GM13976 (cell line): ENCODE measurements at places on chromosomes 7 and 10.

DNA sequence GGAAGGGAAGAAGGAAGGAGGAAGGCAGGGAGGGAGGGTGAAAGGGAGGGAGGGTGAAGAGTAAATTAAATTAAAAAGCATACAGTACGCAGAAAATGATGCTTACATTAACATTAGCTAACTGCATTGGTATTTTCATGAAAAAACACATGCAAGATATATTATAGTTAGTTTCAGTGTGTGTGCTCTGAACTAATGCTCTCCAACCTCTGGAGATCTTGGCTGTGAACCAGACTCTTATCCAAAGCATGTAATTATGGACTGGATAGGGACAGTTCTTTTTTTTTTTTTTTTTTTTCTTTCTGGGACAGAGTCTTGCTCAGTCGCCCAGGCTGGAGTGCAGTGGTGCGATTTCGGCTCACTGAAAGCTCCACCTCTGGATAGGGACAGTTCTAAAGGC lies 357.0 kb downstream of the FRMD4A start:
- DNase-seq = no peak

- no peak for DNase-seq
Measured at GRCh38 chr10:131088619-131089018, 222.9 kb downstream of the TCERG1L start.

DNA sequence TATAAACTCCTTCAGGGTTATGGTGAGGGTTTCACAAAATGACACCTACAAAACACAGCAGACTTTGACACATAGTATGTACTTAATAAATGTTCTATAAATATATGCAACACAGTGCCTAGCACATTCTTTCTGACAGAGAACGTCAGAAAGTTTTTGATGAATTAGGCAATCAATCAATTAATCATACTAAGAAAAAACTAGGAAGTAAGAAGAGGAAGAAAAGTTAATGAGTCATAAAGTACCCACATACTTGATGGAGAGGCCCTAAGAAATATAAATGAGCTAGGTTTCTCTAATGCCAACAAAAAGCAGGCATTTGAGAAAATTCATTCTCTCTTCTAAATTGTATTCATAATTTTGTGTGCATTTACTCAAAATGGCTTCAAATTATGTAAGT lies 192.7 kb upstream of the VWC2 start:
- DNase-seq = no peak

GRCh38 chr7:155329225-155329624 lies 31.5 kb downstream of the INSIG1 start:
- no peak for DNase-seq

- DNase-seq = no peak
Measured at GRCh38 chr10:59366290-59366689, 3.9 kb upstream of the FAM13C start.

DNA sequence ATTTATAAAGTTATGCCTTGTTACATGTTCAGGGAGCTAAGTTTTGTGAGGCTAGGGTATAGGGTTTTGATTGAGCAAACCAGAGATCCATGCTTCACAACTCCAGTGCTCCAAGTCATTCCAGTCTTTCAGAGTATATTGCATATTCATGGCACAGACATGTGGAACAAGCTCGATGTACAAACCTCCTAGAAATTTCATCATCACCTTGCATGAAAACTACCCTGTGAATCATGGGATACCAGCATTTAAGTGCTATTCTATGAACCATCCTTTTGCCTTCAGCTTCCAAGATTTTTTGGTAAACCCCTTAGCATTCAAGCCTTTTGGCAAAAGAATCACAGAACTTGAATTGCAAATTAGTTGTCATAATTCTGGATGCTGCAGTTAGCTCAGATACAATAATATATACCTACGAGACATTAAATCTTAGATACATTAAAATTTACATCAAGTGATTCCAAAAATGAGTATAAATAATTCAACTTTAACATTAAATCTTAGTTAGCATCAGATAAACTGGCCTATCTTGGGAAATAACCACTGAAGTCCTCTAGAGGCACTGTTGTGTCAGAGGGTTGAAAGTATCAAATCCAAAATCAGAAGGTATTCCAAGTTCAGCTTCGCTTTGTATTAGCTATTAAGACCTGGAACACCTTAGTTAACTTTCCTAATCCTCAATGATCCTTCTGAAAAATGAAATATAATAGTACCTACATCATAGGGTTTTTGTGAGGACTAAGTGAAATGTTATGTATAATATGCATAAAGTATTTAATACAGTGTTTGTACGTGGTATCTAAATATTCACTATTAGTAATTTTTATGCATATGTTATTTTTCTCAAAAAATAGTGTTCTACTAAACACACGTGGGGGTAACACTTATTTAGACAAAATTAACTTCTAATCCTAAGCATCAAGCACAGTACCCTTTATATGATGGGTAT lies 55.5 kb upstream of the CABCOCO1 start:
- DNase-seq = no peak

- DNase-seq = no peak
Measured at GRCh38 chr7:49638166-49638565, 135.3 kb upstream of the VWC2 start.

- DNase-seq = no peak
Measured at GRCh38 chr7:156156734-156157408, 344.6 kb upstream of the SHH start.

DNA sequence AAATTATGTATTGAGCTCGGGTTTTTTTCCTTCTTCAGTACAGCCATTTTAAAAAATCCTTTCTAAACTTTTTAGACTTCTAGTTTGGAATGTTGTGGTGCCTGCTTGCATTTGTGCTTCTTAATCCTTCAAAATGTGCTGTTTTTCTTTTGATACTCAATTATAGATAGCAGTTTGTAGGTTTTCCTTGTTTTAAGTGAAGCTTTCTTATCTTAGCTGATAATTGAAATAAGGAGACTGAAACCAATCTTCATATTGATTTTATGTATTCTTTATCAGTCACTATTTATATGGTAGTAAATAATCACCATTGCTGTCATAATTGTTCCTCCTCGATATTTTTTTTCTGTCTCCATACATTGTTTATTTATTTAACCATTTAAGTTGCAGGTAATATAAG lies 56.6 kb downstream of the TAF3 start:
- no peak for DNase-seq

- DNase-seq = no peak
Measured at GRCh38 chr10:110772454-110773025, 99.2 kb upstream of the PDCD4 start.

DNA sequence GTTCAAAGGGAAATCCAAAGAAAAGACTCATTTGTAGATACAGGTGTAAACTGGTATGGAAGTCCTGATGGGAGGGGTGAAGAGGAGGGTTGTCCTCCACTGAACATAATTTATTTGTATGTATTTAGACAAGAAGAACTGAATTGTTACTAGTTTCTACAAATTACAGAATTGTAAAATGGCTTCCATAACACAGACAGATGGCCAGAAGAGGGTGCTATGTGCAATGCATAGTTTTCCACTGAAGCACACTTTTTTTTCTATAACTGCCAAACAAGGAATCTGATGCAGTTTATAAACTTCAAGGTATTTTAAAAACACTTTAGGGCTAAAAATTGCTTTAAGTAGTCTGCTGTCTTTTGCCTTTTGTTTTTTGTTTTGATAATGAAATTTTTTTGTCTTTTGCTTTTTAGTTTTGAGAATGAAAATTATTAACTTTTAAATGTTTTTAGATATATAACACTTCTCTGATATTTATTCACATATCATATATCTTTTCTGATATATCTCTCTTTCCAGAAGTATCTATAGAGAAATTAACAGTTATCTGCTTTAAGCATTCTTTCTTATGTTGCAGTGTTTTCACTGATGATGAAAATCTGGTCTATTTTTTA lies 58.5 kb downstream of the PHYHIPL start:
- DNase-seq = no peak

- no peak for DNase-seq
Measured at GRCh38 chr10:111348076-111348475, 271.2 kb downstream of the ADRA2A start.

DNA sequence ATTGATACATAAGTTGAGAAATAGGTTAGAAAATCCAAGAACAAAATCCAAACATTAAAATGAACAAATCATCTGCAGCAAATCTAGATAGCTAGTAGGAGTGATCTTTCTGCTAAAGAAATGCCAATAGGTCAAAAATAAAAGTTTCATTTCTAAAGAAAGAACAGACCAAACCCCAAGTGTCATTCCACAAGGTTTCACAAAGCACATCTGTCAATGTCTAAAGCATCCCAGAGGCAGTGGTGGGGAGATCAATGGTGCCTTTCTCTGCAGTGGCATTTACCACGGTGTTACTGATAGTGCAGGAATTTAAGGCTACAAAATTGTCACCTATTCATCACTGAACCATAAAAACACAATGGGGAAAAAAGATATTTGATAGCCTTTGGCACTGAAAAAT lies 147.9 kb downstream of the PARD3 start:
- no peak for DNase-seq

DNA sequence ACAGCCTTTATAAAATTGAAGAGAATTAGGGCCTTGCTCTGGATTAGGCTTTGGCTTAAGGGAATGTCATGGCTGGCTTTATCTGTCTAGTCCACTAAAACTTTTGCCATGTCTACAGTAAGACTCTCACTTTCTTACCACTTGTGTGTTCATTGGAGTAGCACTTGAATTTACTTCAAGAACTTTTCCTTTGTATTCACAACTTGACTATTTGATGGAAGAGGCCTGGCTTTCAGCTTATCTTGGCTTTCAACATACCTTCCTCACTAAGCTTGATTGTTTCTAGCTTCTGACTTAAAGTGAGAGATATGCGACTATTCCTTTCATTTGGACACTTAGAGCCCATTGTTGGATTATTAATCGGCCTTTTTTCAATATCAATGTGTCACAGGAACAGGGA lies 96.1 kb downstream of the TPST1 start:
- DNase-seq = no peak

DNA sequence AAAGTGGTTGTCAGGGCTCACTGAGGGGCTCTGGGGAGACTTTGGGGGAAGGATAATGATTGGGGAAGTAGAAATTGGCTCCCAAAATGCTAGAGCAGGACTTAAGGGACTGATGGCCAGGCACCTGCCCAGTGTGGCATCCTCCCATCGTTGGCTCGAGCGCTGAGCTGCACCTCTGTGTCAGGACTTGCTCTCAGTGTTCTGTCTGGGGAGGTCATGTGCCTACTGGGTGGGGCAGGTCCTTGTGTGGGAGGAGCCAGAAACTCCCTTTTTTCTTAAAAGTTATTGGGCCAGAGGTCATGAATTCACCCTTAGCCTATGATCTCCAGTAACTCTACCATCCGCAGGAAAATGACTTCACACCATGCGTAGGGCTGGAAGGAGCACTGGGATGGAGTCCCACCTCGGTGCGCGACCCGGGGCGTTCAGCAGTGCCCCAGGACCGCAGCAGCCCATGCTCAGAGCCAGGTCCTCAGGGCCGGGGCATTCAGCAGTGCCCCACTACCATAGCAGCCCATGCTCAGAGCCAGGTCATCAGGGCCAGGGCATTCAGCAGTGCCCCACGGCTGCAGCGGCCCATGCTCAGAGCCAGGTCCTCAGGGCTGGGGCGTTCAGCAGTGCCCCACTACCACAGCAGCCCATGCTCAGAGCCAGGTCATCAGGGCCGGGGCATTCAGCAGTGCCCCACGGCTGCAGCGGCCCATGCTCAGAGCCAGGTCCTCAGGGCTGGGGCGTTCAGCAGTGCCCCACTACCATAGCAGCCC lies 221.9 kb downstream of the EBF3 start:
- DNase-seq = no peak

DNA sequence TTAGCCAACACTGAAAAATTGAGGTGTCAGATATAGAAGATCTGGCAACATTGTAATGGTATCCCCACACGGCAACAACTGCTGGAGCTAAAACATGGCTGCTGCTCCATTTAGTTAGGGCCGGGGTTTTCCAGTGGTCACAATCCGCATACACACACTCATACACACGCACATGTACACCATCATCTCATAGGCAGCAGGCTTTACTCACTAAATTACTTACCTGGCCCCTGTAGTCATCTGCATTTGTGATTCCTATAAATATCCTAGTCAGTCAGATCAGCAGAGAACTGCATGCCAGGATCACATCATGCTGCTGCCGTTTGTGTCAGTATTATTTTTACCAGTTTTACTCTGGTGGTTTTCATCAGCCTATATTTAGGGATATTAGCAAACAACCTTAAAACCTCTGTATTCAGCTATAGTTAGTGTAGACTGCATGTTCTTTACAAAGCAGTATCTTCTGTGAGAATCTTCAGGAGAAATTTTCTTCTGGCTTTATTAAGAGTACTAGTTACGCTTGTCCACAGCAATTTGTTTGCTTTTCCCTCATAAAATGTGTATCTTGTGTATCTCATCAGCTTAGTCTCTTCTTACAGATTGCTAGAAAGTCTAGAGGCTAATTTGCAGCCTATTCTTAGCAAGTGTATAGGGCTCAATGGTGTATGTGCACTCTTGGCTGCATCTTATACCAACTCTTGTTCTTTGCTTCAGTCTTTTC lies 38.3 kb upstream of the PTPN12 start:
- no peak for DNase-seq

- no peak for DNase-seq
Measured at GRCh38 chr7:38607466-38607865, 23.7 kb downstream of the AMPH start.

GRCh38 chr7:95238252-95238943 lies 85.9 kb downstream of the PON1 start:
- no peak for DNase-seq

DNA sequence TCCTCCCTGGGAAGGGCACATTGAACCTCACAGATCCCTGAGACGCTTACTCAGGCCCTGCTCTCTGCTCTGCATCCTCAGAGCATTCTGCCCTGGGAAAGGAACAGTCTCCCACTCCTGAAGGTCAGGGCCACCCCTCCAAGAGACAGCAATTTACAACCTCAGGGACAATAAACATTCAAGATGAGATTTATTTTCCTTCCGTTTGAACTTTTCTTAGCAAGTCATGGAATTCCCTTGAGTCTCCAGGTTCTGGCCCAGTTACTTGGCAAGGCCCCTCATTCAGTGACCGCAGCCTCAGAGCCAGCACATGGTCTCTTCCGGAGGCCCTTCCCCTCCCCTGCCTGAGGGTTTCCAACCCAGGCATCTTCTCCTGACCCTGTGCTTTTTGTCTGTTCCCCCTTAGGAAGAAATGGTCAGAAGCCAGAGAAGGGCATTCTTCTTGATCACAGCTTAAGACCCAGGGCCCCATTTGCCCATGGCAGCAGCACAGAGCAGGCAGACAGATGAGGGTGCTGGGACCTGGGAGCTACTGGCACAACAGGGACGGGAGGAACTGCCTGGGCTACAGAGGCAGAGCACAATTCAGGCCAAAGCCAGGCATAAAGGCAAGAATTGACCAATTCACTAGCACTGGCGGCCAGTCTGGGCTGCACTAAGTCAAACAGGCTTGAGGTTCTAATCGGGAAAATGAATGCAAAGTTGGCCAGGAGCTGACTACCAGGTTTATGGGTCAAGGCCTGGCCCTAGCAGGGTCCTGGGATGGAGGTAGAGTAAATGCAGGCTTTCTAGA lies 56.7 kb downstream of the VSTM4 start:
- DNase-seq = no peak
